ENCODE measurements at places on chromosomes 11 and 22.

DNA sequence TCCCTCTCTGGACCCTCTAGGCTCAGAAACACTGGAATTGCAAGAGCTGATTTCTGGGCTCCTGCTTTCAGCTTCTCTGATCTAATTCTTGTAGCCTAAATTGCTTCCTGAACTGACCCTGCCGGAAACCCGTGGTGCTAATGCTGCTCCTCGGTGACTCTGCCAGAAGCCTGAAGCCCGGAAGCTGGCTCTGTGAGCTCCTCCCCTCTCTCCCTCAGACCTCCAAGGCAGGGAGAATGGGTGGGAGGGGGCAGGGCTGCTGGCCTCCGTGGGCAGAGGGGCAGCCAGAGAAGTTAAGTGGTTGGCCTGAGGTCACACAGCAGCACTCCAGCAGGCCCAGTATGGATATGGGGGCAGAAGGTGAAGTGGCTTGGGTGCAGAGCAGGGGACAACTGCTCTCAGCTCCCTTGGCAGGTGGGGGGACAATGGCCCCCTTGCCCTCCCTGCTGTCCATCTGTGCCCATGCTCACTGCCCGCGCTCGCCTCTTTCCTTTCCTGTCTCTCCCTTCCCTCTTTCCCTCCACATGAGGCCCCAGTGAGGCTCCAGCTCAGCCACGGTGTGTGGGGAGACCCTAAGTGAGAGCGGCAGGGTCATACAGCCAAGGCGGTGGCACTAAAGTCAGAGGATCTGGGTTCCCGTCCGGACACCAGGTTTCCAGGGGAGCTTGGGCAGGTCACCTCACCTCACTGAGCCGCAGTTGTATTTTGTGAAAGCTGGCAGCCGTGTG, 16.2 kb downstream of the CAPN5 start:
- no peak for DNase-seq

DNA sequence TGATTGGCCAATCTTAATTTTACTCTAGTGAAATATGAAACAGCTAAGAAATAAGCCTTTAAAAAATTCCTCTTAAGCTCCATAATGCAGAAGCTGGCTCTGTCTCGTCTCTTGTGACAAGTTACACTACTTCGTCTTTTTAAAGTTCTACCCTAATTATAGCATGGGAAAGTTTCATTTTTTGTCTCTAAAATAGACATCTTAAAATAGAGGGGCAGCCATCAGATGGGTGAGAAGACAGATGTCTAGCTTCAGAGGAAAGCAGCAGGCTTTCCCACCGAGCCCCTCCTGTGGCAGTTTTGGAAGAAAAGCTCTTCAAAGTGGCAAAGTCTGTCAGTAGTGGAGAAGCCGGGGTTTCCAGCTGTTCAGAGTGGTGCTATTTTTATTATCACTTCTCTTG, 39.5 kb downstream of the XRRA1 start:
- DNase-seq: no peak

DNA sequence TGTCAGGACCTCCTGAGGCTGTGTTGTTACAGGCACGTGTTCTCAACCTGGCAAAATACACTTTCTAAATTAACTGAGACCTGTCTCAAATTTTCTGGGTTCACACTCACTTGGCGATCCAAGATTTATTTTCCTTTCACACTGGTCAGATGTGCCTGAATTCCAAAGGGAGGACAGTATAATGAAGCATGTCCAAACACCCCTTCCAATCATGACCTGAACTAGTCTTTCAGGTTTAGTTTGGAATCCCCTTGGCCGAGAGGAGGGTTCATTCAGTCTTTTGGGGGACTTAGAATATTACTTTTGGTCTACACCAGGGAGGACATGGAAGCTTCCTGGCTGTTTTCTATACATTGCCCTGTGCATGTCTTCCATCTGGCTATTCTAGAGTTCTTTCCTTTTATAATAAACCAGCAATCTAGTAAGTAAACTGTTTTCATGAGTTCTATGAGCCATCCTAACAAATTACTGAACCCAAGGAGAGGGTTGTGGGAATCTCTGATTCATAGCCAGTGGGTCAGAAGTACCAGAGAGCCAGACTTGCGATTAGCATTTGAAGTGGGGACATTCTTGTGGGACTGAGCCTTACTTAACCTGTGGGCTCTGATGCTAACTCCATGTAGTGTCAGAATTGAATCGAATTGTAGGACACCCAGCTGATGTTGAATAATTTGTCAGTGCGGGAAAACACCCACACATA, 14.8 kb upstream of the TMEM216 start:
- DNase-seq: no peak

DNA sequence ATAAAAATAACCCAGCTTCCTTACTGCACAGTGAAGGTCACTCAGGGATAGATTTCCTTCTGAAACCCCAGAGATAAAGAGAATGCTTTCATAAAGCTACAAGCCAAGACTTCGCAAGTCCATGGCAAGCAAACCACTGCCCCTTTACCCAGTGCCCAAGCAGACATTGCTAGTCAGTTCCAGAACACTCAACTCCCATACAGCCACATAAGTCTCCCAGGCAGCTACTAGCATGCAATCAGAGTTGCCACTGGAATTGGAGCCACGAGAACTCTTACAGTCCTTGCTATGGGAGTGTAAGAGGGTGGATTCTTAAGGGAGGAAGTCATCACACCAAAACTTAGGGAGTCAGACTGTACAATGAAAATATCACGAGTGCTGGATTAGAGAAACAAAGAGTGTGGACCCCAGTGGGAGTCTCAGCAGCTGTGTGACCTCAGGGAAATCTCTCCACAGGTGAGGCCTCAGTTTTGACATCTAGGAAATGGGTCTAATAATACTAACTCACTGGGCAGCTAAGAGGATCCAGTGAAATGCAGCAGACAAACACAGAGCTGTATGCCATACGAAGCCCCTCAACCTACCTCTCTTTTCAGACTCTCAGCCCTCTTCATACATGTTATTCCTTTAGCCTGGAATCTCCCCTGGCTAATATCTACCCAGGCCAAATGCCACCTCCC, 526.6 kb downstream of the MN1 start:
- no peak for DNase-seq

GRCh38 chr11:77592727-77593126, 3.0 kb downstream of the AQP11 start:
- DNase-seq: no peak

- DNase-seq: no peak
These were observed 41.1 kb downstream of the LIF start for GRCh38 chr22:30205281-30206115.

- no peak for DNase-seq
These were observed 40.6 kb upstream of the CRYBB3 start for GRCh38 chr22:25159028-25159427.

DNA sequence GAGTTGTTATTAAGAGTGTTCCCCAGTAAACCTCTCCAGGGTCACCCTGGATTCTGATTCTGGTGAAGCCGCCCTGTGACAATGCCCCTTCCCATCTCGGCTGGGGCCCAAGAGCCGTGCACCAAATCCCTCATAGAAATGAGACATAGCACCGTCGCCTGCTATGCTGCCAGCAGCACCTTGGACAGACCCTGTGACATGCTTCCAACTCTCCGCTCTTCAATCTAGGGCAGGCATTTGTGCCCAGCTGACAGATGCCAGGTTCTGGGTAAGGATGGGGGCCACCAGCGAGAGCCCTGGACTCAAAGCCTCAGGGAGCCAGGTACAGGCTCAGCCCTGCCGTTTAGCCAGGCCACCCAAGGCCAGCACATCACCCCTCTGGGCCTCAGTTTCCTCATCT, 55.8 kb upstream of the TCF20 start:
- DNase-seq: no peak

DNA sequence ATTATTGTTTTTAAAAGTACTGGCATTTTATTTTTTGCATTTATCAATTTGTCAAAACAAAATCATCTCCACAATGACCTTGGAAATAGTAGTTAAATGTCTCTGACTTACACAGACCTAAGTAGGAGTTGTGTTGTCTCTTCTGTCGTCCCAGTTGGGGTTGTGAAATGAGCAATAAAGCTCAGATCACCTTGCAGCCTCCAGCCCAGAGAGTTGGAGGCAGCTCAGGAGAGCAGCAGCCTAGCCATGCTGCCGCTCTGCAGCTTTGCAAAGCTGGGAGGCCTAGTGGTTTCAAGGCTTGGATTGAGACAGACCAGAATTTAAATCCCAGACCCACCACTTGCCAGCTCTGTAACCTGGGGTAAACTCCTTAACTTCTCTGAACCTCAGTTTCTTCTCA, 65.2 kb upstream of the CRYBB3 start:
- DNase-seq: no peak

DNA sequence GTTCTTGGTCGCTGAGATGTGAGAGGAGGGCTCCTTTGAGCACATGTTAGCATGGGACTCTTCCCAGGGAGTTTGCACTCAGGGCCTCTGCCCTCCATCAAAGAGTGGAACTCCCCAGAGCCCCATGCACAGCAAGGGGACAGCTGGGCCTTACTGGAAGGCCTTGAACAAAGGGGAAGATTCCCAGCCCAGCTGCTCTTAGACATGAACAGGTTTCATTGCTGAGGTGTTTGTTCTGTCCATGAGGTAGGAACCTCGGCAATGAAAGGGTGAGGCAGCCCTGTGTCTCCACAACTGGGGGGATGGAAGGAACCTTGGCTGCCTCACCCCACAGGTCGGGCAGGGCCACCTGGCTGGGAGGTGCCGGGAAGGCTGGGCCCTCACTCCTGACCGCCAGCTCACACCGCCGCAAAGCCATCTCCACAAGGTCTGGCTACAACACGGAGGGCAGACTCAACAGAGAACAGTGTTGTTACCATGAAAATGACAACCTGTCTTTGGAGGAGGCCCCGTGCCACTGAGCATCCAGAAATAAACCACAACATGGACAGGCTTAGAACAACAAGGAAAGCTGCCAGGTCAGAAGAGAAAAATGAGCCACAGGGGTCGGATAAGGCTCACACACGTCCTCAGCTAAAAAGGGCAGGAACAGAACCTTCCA, 3.2 kb downstream of the DERL3 start:
- DNase-seq: no peak

GRCh38 chr11:9138612-9139579, 47.5 kb upstream of the SCUBE2 start:
- no peak for DNase-seq

DNA sequence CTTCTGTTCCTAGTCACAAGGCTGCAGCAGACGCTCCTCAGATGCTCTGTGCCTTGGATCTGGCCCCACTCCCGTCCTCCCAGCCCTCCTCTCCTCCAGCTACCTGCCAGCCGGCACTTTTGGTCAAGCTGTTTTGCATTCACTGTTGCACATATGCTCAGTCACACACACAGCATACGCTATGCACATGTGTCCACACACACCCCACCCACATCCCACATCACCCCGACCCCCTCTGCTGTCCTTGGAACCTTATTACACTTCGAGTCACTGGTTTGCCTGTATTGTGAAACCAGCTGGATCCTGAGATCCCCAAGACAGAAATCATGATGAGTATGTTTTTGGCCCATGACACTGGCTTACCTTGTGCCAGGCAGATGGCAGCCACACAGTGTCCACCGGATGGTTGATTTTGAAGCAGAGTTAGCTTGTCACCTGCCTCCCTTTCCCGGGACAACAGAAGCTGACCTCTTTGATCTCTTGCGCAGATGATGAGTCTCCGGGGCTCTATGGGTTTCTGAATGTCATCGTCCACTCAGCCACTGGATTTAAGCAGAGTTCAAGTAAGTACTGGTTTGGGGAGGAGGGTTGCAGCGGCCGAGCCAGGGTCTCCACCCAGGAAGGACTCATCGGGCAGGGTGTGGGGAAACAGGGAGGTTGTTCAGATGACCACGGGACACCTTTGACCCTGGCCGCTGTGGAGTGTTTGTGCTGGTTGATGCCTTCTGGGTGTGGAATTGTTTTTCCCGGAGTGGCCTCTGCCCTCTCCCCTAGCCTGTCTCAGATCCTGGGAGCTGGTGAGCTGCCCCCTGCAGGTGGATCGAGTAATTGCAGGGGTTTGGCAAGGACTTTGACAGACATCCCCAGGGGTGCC, 109.8 kb downstream of the BCR start:
- peak; percentile 25 for DNase-seq

DNA sequence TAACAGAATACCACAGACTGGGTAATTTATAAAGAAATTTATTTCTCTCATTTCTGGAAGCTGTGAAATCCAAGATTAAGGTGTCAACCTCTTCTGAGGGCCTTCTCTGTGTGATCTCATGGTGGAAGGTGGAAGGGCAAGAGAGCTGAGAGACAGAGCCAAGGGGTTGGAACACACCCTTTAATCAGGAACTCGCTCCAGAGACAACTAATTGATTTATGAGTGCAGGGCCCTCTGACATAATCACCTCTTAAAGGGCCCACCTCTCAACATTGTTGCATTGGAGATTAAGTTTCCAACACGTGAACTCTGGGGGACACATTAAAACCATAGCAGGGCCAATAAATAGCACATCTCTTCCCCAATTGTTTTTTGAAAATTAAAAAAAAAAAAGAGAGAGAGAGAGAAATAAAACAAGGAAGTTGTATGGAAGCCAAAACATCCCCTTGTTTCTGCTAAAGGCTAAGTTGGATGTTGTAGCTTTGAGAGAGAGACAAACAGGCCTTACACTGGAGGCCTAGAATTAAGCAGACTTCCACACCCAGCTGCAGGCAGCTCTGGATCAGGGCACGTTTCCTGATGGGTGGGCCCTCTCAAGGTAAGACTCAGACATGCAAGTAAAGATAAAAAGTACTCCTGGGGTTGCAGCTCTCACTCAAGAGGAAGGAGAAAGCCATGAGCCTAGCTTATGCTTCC, 64.1 kb upstream of the BIRC3 start:
- DNase-seq: no peak

- no peak for DNase-seq
These were observed 2.4 kb upstream of the WT1 start for GRCh38 chr11:32437495-32438345.

- peak; percentile 90 for DNase-seq
These were observed 678 bp upstream of the ZFP91 start for GRCh38 chr11:58578136-58578634.

- no peak for DNase-seq
These were observed 69.4 kb upstream of the AMPD3 start for GRCh38 chr11:10385696-10386095.

DNA sequence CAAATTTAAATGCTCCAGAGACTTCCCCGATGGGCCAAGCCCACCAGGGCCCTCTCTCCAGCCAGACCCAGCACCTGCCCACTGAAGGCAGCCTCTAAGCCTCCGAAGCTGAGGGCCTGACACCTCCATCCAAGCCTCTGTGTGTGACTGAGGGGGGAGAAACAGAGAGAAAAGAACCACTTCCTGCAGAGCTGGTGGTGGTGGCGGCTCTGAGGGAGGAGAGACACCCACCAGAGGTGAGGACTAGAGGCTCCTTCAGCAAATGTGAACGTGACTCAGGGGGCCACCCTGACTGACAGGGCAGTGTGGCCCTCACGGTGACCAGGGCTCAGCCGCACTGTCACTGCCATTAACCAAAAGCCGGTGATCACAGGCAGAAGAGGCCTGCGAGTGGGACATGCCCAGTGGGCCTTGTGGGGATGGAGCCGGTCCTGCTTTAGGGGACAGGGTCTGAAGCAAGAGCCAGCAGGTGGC, 31.0 kb upstream of the CD5 start:
- peak; percentile 39 for DNase-seq
